ENCODE measurements at places on chromosomes 1 and 21.

- peak; percentile 74 for DNase-seq
Observed at GRCh38 chr1:151024540-151025146, 11.7 kb upstream of the BNIPL start.

- DNase-seq: no peak
Observed at GRCh38 chr1:36881068-36881405, 153.3 kb downstream of the GRIK3 start.

GRCh38 chr1:242187171-242187570 is 188.3 kb upstream of the MAP1LC3C start:
- no peak for DNase-seq

GRCh38 chr1:87993051-87993450 is 664.4 kb downstream of the LMO4 start:
- DNase-seq: no peak

DNA sequence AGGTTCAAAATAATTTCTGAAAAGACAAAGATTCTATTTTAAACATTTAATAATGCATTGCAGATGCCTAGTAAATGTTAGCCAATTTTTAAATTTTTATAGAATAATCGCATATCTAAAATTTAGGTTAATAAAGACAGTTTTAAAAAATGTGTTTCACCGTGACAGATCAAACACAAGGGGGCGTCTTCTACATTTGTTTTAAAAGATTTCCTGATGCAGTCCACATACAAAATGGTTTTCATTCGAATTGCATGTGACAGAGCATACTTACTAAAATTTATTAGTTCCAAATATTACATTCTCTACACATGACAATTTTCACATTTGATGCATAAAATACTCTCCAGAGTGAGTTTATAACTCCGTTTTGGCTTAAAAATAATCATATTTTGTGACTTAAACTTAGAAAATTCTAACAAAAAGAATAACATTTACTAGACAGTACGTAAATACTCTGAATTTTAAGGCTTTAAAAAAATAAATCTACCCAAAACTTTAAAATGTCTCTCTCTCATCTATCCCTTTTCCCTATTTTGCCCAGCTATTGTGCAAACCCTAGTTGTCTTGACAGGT is 75.5 kb downstream of the ADAMTS1 start:
- no peak for DNase-seq

- DNase-seq: no peak
Observed at GRCh38 chr1:220271706-220272046, 577 bp downstream of the RAB3GAP2 start.

GRCh38 chr1:239392271-239392670 is 5.9 kb downstream of the CHRM3 start:
- DNase-seq: no peak

Data from GM12891 (cell line).